Astrocyte of the hippocampus (primary cell): ENCODE measurements at places on chromosomes 7 and 10.

DNA sequence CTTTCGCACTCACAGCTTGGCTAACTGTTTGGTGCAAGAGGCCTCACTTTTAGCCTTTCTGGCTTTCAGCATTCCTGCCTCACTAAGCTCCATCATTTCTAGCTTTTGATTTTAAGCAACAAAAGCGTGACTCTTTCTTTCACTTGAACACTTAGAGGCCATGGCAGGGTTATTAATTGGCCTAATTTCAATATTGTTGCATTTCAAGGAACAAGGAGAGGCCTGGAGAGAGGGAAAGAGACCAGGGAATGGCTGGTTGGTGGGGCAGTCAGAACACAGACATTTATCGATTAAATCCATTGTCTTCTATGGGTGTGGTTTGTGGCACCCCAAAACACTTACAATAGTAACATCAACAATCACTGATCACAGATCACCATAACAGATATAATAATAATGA, 31.3 kb downstream of the CHST3 start:
- DNase-seq = no peak

DNA sequence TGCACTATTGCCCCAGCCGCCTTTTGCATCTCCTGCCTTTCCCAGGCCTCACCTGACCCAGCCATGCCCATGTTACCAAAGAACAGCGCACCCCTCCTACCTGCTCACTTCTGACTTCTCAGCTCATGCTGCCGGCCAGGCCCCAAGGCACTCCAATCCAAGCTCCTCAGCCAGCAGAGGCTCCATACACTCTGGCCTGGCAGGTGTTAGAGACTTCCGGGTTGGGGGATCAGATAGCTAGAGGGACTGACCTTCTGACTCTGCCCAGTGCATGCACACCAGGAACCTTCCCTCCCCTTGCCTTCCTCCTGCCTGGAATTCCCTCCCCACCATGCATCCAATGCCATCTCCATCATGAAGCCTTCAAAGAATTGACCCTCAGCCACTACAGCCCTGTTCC, 56.2 kb upstream of the ZMIZ1 start:
- no peak for DNase-seq

DNA sequence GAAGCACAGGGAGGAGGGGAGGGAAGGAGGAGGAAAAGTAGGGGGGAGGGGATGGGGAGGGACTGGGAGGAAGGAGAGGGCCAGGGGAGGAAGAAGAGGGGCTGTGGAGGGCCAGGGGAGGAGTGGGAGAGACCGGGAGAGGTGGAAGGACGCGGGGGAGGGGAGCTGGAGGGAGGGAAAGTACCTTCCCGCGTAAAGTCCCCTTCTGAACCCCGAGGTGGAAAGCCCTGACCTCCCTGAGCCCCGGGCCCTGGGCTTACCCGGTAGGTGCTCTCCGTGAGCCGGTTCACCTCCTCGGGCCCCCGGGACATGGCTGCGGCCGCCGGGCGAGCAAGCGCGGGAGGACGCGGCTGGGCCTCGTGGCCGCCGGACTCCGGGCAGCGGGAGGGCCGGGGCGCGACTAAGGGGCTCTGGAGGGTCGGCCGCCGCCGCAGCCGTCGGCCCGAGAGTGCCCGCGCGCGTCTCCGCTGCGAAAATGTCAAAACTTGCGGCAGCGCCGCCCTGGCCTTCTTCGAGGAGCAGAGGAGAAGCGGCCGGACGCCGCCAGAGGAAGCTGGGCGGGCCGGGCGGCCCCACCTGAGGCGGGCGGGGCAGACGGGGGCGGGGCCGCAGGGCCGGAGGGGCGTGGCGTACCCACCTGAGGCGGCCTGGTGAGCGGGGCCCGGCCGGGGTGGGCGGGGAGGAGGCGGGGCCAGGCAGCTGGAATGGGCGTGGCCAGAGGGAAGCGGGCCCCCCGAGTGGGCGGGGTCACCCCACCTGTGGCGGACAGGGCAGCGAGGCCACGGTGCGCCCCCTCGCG, at the start of gene BAIAP2L1:
Gene BAIAP2L1 (minus strand): TSS at position 549 of the 799 bp plus-strand sequence. CDS start 238 bp downstream, at position 311.
- DNase-seq = peak; percentile 89

DNA sequence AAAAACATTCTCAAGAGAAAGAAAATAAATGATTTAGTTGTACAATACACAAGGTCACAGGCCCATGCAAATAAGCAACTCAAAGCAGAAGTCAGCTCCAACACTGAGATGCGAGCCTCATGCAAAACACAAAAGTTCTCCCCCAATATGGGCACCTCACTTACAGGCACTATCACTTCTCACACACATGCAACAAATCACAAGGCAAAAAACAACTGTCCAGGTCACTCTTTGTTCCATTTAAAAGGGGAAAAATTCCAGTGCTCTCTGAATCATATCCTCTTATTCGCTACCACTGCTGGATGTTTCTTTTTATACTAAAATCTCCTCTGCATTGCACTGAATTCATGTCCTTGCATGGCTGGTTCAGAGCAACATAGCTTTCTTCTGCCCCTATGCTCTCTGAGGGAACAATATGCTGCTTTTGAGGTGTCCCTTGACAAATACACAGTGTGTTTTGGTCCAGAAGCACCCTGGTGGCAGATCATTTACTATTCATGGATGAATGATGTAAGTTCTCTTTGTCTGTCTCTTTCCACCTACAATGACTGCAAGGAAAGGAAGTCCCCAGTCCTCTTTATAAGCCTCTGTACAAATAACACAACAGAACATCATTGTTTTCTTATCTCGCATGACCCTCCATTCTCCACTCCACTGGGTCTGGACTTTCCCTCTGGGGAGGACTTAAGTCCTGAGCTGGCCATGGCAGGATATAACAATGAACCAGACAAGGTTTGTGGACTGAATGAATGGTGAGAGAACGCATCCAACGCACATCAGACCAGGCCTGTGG, 85.4 kb upstream of the GSDME start:
- peak; percentile 42 for DNase-seq

DNA sequence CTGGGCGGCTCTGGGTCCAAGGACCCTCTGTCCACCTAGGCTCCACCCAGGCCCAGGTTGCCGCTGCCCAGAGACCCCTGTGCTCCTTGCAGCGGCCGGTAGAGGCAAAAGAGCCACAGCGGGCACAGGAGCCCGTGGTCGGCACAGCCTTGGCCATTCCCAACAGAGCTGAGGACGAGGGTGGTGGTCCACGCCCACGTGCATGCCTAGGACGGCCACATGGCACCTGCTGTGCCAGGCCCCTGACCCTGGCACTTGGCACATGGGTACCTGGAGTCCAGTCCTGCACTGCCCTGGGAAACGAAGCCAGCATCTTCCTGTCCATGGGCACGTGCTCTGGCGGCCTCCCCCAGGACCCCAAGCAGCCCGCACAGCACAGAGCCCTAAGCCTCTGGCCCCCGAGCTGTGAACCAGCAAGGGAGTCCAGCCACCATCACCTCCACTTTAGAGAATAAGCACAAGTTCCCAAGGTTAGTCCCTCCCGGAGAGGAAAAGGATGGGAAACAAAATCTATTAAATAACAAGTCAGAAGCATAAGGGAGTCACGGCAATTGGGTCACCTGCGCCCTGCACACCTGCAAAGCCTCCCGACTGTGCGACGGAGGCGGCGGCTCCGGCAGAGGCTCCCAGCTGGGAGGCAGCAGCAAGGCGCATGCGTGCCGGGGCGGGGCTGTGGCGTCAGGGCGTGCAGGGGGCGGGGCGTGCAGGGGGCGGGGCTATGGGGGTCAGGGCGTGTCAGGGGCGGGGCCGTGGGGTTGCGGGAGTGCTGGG, 59.1 kb downstream of the STK32C start:
- DNase-seq = no peak

- DNase-seq = no peak
Observed at GRCh38 chr10:35765066-35765527, 123.0 kb upstream of the FZD8 start.

GRCh38 chr7:98107313-98107721, 655 bp downstream of the LMTK2 start:
- peak; percentile 19 for DNase-seq

DNA sequence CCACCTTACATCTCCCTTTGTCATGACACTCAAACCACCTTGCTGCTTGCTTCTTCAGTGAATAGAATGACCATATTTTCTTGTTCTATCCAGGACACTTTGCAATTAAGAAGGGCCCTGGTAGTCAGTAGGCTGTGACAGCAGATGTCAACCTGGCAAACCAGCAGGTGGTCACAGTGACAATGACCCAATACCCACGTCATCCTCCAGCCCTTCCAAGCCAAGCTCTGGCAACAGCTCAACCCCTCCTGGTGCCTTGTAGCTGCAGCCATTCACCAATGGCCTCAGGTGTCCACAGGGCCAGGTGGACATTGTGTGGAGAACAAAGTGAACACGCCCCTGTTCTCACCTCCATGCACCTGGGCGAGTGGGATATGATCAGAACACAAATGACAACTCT, 87.6 kb upstream of the MACROH2A2 start:
- DNase-seq = no peak

GRCh38 chr10:31926765-31927564, 1.7 kb downstream of the ARHGAP12 start:
- DNase-seq = peak; percentile 26

- DNase-seq = no peak
Observed at GRCh38 chr7:88845091-88845490, 49.6 kb upstream of the TEX47 start.

GRCh38 chr7:96347471-96347870, 25.6 kb upstream of the SLC25A13 start:
- DNase-seq = no peak

DNA sequence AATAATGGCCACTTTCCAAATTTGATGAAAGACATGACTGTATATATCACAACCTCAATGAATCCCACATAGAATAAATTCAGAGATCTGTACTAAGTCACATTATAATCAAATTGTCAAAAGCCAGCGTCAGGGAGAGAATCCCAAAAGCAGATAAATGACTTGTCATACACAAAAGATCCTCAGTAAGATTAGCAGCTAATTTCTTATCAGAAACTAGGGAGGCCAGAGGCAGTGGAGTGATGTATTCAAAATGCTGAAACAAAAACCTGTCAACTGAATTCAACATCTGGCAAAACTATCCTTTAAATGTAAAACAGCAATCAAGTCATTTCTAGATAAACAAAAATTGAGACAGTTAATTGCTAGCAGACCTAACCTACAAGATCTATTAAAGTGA, 11.6 kb upstream of the ARHGAP22 start:
- DNase-seq = no peak

DNA sequence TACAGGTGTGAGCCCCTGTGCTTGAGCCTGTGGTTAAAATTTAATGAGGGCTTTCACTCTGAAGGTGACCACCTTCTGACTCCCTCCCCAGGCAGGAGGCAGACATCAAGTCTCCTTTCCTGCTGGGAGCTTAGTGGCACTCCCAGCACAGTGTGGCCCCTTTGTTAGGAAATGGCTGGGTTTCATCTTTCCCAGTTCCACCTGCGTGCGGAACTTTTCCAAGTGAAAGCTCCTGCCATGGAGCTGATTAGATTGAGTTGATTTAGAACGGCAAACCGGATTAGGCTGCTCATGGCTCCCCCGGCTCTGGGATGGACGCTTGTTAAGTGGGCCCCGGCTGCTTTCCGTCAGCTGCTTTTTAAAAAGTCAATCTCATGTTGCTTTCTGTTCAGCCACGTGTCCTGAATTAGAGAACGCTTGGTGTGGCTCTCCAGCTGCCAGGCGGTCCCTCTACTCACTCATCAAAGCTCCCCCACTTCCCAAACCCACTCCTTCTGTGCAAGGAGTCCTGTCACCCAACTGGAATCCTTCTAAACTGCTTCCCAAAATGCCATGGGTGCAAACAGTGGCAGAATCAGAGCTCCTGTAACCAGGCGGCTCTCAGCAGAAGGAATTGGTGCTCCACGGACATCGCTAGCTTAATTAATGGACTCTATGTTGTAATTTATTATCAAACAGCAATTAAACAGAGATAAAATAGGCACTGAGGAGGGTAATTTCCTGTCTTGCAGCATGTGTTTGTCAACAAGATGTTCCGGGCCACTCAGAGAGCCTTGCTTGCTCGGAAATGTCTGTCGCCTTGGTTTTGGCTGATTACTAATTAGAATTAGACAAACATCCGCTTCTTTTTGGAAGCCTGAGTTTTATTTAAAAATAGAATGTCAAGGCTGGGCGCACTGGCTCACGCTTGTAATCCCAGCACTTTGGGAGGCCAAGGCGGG, 551.2 kb downstream of the GALNT17 start:
- DNase-seq = peak; percentile 41

DNA sequence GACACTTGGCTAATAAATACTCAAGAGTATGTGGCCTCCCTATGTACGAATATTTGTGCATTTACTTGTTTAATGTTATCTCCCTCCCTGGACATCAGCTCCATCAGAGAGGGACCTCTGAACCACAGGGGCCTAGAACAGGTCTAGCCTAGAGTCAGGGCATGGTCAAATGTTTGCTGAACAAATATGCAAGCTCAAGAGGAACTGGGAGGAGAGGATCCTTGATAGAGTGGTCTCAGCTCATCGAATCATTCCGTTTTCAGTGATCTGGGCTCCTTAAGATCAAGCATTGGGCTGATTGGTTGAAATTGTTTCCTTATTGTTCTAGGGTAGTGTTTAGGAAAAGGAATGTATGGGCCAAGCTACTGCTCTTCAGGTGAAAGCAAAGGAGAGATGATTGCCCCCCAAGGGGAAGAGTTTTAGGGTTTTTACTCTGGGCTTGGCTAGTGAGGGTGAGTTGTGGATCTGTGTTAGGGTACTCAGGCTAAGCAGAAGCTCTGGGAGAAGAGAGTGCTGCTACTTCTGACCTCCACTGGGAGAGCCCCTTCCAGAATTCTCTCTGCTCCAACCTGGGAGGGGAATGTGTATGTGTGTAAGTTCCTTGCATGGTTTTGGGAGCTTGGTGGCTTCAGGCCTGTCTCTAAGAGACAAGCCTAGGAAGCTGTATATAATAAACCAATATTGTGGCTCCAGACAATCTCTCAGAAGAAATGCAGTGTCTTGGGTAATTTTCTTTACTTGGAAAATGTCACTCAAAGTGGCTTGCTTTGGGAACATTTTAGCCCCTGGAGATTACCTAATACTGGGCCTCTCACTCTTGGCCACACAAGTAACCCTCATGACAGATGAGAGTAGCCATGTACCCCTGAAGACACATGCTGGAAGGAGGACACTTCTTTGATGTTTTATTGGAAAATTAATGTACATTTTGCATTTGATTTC, 110.0 kb downstream of the EMX2 start:
- DNase-seq = no peak

DNA sequence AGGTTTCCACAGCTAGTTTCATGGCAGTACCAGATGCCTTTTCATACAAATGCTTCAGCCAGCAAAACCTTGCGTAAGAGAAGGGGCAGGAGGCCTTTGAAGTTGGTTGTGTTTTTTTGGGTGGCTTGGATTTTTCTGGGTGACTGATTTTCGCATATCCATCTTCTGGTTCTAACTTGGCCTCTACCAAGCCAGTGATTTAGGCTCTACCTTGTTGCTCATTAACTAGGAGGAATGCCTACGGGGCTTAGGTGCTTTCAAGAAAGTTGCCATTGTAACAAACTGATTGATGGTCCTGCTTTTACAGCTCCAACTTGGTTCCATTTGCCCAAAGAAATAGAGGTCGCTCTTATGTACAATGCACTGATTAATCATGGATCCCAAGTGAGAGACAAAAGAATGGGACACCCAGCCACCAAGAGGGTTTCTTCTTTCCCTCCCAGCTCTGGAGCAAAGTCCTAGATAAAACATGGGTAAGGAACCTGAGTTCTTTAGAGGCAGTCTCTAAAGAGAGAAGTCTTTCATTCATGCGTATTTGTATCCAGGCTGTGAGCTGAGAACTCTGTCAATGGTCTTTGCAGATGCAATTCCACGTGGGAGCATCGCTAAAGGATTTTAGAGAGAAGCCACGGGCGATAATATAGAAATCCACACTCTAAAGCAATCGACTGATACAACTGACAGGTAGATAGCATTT, 92.1 kb upstream of the FGFR2 start:
- no peak for DNase-seq
